ENCODE measurements at places on chromosomes 6 and 20. TPM values are rescaled to one million over a fixed set of nuclear protein-coding genes. Genes with fewer than 3 reads are reported as not detected.

The PLA2G7 gene
- total RNA-seq: not detected

The FILIP1 gene
- not detected for total RNA-seq

The GJA10 gene
- total RNA-seq: not detected

The APOM gene
- total RNA-seq: 1.7 TPM

The SMOC2 gene
- total RNA-seq: not detected

The MAK gene
- total RNA-seq: 0.30 TPM

The PDE7B gene
- total RNA-seq: 0.25 TPM

The PGM3 gene
- total RNA-seq: 15.8 TPM

The TBCC gene
- total RNA-seq: 89.2 TPM

The ALDH8A1 gene
- total RNA-seq: 4.4 TPM

The HFE gene
- 2.6 TPM for total RNA-seq

The CCM2L gene
- not detected for total RNA-seq

The COL12A1 gene
- total RNA-seq: 0.37 TPM
